ENCODE measurements at places on chromosomes 2 and 18.

DNA sequence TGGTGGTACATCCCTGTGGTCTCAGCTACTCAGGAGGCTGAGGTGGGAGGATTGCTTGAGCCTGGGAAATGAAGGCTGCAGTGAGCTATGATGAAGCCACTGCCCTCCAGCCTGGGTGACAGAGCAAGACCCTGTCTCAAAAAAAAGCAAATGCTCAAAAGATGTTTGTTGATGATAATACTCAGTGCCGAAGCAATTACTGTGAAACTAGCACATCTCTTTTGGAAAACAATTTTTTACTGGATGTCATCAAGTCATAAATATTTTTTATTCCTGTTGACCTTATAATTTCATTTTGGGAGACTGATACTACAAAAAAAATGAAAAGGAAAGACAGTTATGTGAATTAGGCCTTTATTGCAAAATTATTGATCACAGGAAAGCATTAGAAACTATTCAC is 34.5 kb upstream of the FHOD3 start:
- no peak for DNase-seq

DNA sequence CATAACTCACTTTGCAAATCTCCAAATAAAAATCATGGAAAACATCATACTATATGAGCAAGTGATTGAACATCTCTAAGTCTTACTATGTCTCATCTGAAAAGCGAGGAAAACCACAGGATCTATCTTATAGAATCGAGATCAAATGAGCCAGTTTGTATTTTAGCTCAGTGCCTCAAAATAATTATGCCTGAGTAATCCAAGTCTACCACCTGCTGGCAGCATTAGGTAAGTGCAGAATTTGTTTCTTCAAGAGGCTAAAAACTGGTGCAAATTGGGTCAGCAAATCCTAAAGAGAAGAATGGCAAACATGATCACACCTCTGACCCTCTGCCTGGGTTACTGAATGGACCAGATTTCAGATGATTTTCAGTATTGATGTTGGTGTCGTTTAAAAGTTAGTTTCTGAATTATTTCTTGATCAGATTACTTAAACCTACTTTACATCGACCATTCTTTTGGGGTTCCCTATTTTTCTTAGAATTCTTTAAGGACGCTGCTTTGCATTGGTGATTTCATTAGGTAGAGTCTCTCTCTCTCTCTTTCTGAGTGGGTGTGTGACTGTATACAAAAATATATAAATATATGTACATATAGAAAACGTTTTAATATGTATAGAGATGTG is 12.7 kb upstream of the FHOD3 start:
- DNase-seq, result peak; percentile 78

DNA sequence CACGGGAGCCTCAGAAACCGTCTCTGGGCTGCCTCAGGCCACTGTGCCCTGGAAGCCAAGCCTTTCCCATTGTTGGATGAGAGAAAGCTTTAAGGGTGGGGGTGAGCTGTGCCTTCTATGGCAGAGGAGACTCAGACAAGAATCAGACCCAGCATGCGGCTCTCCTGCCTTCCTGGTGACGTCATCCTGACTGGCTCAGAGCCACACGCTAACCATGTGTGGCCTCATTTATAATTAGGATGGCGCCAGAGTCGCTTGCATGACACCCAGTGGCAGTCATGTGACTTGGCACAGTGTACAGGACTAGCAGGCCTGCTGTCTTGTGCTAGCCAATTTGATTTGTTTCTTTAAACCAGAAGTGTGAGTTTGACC is 99.1 kb downstream of the SH3BP4 start:
- DNase-seq, result peak; percentile 83

DNA sequence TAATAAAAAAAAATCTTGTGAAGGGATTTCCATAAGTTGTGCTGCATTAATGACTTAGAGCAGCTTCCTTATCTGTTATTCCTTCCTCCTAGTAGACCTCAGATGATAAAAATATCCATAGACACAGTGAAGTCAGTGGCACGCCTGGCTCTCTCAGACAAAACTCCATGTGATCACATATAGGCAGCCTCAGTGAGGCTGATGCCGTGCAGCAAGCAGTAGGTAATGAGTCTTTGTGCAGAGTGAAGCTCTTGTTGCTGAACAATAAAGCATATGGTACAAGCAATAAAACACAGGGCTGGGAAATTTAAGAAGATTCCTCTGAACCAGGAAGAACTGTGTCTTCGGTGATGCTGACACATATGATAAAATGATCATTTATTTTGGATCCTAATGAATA is 102.7 kb downstream of the CSRNP3 start:
- no peak for DNase-seq

- no peak for DNase-seq
These were observed 32.2 kb upstream of the MAP3K20 start for GRCh38 chr2:173043476-173043875.

DNA sequence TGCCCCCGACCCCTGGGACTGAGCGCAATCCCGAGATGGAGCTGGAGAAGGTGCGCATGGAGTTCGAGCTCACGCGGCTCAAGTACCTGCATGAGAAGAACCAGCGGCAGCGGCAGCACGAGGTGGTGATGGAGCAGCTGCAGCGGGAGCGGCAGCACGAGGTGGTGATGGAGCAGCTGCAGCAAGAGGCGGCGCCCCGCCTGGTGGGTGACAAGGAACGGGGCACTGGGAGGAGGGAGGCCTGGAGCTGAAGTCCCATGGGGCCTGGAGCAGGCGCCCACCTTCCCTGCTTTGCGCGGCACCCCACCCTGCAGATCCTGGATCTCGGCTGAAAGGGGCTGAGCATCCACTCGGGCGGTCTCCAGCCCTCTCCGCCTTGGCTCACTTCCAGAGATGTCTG is 1.2 kb downstream of the TMEM247 start:
- DNase-seq, result no peak

GRCh38 chr18:79156327-79156726 is 87.1 kb downstream of the ATP9B start:
- DNase-seq, result no peak

GRCh38 chr18:74351354-74351753 is 35.7 kb downstream of the C18orf63 start:
- DNase-seq, result peak; percentile 88

- DNase-seq, result no peak
These were observed 242.1 kb upstream of the TNP1 start for GRCh38 chr2:217101972-217102371.

- no peak for DNase-seq
These were observed 220.5 kb downstream of the PMAIP1 start for GRCh38 chr18:60120231-60120750.

- DNase-seq, result no peak
These were observed 12.7 kb downstream of the SP3 start for GRCh38 chr2:173952267-173953046.

DNA sequence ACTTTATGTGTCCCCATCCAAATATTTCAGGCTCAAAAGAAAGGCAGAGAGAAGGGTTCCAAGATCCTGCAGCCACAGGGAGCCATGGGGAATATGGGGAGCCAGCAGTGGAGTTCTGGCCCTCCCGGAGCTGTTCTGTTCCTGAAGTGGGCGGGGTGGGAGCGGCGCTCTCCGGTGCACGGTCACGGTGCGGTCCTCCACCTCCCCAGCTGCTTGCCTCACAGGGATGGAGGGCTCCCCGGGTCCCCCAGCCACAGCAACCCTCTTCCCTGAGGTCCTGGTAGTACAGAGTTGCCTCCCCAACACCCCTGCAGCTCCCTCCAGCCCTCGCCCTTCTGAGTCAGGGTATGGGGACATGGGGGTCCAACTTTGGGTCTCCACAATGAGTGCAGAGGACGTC is 26.2 kb upstream of the SNED1 start:
- no peak for DNase-seq

- DNase-seq, result peak; percentile 62
These were observed 668 bp upstream of the ANKRD12 start for GRCh38 chr18:9135912-9136314.

- no peak for DNase-seq
These were observed 139.2 kb upstream of the VRK2 start for GRCh38 chr2:57907411-57907810.

DNA sequence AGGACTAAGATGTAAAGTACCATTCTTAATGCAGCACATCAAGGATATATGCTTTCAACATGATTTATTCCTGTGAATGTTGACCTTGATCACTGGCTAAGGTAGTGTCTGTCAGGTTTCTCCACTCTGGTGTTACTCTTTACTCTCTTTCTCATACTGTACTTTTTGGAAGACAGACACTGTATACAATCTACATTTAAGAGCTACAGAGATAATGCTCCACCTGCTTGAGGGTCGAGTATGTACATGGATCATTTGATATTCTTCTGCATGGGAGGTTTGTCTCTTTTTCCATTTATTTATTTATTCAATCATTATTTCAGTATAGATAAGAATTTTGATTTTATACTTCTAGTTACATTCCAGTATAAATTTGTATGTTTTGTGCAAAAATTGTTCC is 199.5 kb upstream of the RGPD4 start:
- DNase-seq, result no peak

- no peak for DNase-seq
These were observed 34.0 kb downstream of the UXS1 start for GRCh38 chr2:106159866-106160785.

DNA sequence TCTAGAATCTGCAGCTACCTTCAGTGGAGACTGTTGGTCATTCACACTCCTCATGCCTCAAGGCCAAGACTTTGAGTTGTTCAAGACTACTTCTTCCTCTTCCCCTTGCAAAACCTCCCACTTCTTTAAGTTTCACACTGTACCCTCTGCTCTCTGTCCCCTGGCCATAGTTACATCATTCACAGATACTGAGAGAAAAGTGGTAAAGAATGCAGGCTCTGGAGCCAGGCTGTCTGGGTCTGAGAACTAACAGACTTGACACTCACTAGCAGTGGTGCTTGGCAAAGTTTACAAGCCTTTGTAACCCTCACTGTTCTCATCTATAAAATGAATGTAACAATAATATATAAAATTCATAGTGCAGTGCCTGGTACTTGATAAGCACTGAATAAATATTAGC is 61.8 kb downstream of the CDH20 start:
- no peak for DNase-seq

DNA sequence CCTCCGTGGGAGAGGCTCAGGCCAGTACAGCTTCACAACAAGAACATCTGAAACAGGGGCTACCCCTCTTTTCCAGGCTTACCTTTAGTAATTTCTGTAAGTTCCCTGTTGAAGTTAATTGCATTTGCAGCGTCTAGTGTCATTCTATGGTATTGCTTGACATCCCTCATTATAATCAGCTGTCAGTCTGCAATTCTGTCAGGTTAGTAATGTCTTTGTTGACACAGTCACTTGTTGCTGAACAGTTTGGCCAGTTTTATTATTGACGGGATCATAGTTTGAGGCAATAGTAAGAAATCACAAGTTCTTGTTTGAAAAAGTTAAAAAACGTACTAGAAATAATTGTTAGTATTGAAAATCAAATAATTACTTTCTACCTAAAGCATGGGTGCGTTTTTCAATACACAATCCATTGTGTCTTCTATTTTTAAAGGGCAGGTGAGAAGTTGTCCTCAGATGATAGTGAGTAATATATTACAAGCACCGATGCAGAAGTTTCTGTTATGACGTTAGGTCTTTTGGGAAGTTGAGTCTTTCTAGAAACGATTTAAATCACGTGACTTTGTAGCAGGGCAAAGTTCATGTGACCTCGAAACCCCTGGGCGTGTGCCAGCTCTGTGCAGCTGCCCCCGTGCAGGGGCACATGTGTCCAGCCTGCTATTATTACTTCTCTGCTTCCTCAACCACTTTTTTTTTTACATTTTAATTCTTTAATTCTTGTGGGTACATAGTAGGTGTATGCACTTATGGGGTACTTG is 49.5 kb upstream of the MBP start:
- DNase-seq, result no peak

GRCh38 chr2:235669269-235669831 is 175.5 kb downstream of the AGAP1 start:
- peak; percentile 79 for DNase-seq

GRCh38 chr2:158730621-158731140 is 64.4 kb upstream of the DAPL1 start:
- DNase-seq, result no peak

GRCh38 chr2:15127876-15128275 is 433.3 kb downstream of the NBAS start:
- DNase-seq, result no peak

- DNase-seq, result no peak
These were observed 104.9 kb downstream of the ANKRD44 start for GRCh38 chr2:197205585-197206215.

- DNase-seq, result peak; percentile 35
These were observed 184.7 kb downstream of the MREG start for GRCh38 chr2:215828528-215829184.

DNA sequence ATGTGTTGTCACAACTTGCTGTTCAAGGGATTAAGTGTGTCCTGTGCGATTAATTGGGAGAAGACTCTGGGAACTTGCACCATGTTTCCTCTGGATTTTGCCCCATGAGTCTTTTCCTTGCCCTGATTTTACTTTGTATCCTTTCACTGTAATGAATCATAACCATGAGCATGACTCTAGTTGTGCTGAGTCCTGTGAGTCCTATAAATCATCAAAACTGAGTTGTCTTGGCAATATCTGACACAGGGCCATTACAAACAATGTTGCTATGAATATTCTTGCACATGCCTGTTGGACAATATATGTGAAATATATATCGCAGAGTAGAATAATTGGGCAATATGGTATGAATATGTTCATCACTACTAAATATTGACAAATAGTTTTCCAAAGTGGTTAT is 56.5 kb upstream of the COL5A2 start:
- peak; percentile 70 for DNase-seq

DNA sequence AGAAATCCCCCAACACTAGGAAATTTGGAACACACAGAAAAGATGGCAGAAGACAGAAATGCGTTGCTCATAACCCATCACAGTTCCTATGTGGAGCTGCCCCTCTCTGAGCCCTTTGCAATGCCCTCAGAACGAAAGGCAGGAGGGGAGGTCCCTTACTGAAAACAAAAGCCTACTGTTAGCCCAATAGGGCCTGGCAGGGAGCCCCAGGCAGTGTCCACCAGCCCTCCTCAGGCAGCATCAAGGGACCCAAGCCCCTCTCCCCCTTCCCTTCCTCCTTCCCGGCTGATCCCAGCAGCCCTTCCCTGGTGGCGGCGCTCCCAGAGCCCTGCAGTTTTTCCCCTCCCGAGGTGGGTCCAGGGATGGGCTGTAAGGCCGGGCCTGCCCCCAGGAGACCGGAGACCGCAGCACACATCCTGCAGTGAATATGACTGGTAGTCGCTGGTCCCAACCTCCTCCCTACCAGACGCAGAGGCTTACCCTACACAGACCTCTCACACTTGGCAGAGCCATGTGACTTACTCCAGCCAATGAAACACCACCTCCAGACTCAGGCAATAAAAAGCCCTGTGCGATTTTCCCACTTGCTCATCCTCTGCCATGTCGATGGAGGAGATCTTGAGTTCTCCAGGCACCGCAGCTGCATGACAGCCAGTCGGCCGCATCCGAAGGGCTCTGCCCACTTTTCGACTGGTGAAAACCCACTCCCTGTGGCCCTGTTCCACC is 19.4 kb upstream of the DUSP2 start:
- no peak for DNase-seq

GRCh38 chr2:71064110-71064611 is 4.3 kb upstream of the NAGK start:
- DNase-seq, result no peak
